Activated CD4-positive, alpha-beta T cell treated with anti-CD3 and anti-CD28 coated beads, Interleukin-2, amount 10 ng/mL, durations not matched to agents 7 days and 5 days (primary cell): ENCODE measurements at places on chromosomes 3 and 15. TPM values are rescaled to one million over a fixed set of nuclear protein-coding genes. Genes with fewer than 3 reads are reported as not detected.

Gene TM6SF1
- total RNA-seq: 12.5 TPM

Gene MEF2A
- 24.5 TPM for total RNA-seq

Gene KNG1
- total RNA-seq: not detected

Gene GOLGA6L4
- 0.83 TPM for total RNA-seq

Gene NAALADL2
- total RNA-seq: not detected

Gene UNC13C
- total RNA-seq: not detected

Gene ZNF501
- total RNA-seq: 3.6 TPM

Gene CRYGS
- 4.5 TPM for total RNA-seq

Gene ZPLD1
- not detected for total RNA-seq

Gene IQGAP1
- total RNA-seq: 296 TPM

Gene COL6A5
- total RNA-seq: not detected

Gene XIRP1
- not detected for total RNA-seq

Gene PDZRN3
- total RNA-seq: not detected
